ENCODE measurements at places on chromosomes 7 and 10. TPM values are rescaled to one million over a fixed set of nuclear protein-coding genes. Genes with fewer than 3 reads are reported as not detected.

DNA sequence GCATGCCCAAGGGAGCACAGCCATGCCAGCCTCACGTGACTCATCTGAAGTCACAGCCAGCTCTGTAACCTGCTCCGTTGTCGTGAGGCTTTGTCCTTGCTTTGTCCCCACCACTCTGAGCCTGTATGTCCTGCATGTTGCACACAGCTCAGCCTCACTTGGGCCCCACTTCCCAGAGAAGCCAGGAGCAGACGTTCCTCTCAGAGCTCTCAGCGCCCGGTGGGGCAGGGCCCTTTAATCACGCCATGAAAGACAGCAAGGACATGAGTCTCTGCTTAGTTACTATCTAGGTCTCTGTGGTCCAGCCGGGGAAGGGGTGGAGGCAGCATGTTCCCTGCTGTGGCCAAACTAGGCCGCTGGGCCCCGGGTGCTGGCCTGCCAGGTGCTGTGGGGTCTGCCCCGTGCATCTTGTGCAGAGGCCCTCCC, 127.4 kb upstream of the FAM20C start:
- DNase-seq, result peak; percentile 8

DNA sequence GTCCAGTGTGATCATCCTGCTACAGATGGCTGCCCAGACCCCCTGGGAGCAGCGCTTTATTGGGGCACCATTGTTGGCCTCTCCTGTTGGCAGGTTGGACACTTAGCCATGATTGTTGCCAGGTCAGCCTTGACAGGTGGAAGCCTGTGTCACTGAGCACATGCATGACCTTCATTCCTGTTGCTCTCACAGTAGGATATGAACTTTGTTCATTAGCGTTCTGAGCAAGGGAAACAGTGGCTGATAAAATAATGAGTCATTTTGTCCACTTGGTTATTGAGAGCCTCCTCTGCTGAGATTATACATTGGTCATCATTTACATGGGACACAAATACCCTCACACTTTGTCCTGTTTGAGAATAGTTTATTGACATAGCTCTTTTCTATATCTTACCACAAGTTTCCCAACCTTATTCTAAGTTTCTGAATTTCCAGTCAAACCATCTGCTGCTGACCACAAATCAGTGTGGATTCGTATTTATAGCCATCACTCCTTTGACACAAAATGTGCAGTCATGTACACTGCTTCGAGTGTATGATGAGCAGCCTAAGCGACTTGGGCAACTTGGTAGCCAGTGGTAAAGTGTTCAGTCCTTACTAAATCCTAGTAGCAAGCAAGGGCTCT, 102.6 kb downstream of the TPST1 start:
- peak; percentile 76 for DNase-seq

Gene EVX1
- total RNA-seq, result 0.35 TPM

GRCh38 chr10:43943818-43944360, 295.2 kb upstream of the ZNF32 start:
- no peak for DNase-seq

Gene SYCE1
- total RNA-seq, result not detected

Gene IFIT1B
- not detected for total RNA-seq

Data from PC-3 (cell line).